Activated effector memory CD4-positive, alpha-beta T cell treated with anti-CD3 and anti-CD28 coated beads, Interleukin-2, amount 50 U/mL, for 16 hours (primary cell): ENCODE measurements at places on chromosomes 11 and 22.

- no peak for DNase-seq
These were observed 34.3 kb upstream of the PRODH start for GRCh38 chr22:18970176-18970947.

DNA sequence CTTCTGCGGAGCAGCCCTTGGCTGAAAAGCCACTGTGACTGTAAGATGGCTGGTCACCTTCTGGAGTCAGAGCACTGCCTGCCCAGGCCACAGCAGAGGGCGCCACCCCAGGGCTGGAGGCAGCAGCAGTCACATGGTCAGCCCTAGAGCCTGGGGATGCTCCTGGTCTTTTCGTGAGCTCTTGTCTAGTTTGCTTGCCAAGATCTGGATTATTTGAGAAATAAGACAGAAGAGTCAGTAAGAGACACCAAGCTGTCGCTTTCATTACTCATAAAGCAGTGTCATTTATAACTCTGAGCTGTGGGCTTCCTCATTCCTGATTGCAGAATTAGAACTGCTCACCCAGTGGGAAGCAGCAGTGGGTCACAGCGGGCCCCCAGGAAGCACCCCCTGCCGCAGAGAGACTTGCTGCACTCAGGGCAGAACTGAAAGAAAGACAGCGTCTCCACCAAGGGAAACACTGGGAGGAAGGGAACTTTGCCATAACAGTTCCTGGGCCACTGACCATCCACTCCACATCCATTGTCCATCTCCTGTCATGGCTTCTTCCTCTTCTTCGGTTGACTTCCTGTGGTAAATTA, 56.7 kb downstream of the PPP6R2 start:
- DNase-seq, result peak; percentile 65

- peak; percentile 85 for DNase-seq
These were observed 1.0 kb upstream of the TOB2 start for GRCh38 chr22:41447435-41448188.

DNA sequence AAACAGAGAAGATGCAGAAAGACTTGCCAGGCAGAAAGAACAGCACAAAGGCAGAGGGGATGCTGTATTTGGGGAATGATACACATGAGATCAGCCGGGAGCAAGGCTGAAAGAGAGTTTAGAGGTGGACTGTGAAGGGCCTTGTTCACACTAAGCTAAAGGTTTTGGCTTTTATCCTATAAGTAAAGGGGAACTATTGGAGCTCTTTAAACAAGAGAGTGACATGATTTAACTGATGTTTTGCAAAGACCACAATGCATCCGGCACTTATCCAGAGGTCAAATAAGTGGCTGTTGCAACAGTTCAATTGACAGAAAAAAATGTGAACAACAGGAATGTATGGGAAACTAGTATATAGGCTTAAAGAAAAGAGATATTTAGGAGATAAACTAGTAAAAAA, 64.7 kb upstream of the RRAS2 start:
- DNase-seq, result no peak

GRCh38 chr22:39266398-39267030, 21.7 kb upstream of the PDGFB start:
- no peak for DNase-seq
